Right atrium auricular region (tissue), 2 donors: ENCODE measurements at places on chromosomes 7 and 10. TPM values are rescaled to one million over a fixed set of nuclear protein-coding genes. Genes with fewer than 3 reads are reported as not detected.

Gene NRCAM
- 0.93 TPM for total RNA-seq

Gene NODAL
- total RNA-seq = not detected

Gene ASAH2B
- total RNA-seq = 1.5 TPM

Gene GATA3
- total RNA-seq = 1.4 TPM

Gene RSPH10B2
- total RNA-seq = not detected

Gene SPDYE1
- total RNA-seq = not detected

Gene C10orf53
- not detected for total RNA-seq

Gene MYH16
- not detected for total RNA-seq

Gene CELF2
- total RNA-seq = 69.4 TPM

Gene TMEM176B
- 227 TPM for total RNA-seq

Gene CALHM2
- total RNA-seq = 57.7 TPM

Gene A1CF
- total RNA-seq = not detected

Gene LIPN
- total RNA-seq = not detected

Gene EBF3
- total RNA-seq = 5.8 TPM

Gene HTRA1
- 78.3 TPM for total RNA-seq

GRCh38 chr7:36723951-36724664 is at the start of gene AOAH:
Gene AOAH, minus strand, starts transcription at chr7:36724494. Its CDS starts 346 bp downstream, at chr7:36724148.
- no peak within 1 kb of the TSS for H3K4me3 ChIP-seq
- no peaks in the 10 kb centered on the region for H3K4me1 ChIP-seq
- no peaks in the 10 kb centered on the region for H3K36me3 ChIP-seq
- peak; percentile 73 for DNase-seq
- H3K27ac ChIP-seq = no peak within 1 kb of the TSS
- H3K27me3 ChIP-seq = no peaks in the 10 kb centered on the region

GRCh38 chr10:114933588-114933987 is 4.4 kb upstream of the TRUB1 start:
- peaks cover under 1% of the 10 kb centered on the region for H3K4me1 ChIP-seq
- H3K36me3 ChIP-seq = no peaks in the 10 kb centered on the region
- no peak for DNase-seq
- no peaks in the 10 kb centered on the region for H3K27me3 ChIP-seq

GRCh38 chr7:138886501-138886917 is 88.5 kb upstream of the ATP6V0A4 start:
- H3K4me3 ChIP-seq = no peak overlapping the region
- no peak overlapping the region for H3K27ac ChIP-seq
- no peaks in the 10 kb centered on the region for H3K4me1 ChIP-seq

- no peaks in the 10 kb centered on the region for H3K36me3 ChIP-seq
- H3K4me3 ChIP-seq = no peak overlapping the region
- H3K27ac ChIP-seq = no peak overlapping the region
- H3K27me3 ChIP-seq = no peaks in the 10 kb centered on the region
Observed at GRCh38 chr10:2837674-2838073, 229.7 kb upstream of the PFKP start.

DNA sequence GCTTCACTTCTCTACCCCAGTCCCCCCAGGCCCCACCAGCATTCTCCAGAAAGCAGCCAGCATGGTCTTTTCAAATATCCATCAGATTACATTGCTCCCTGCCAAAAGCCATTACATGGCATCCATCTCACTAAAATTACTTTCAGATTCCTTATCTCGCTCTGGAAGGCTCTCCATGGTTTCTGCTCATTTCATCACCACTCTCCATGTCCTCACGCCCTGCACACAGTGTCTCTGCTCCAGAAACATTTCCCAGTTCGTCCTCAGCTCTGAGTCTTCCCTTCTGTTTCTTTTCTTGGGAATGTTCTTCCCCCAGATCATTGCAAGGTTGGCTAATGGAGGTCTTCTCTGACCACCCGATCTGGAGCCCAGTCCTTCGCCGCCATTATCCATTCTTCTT is 499.1 kb downstream of the KCNMA1 start:
- no peak overlapping the region for H3K4me3 ChIP-seq
- DNase-seq = no peak
- no peaks in the 10 kb centered on the region for H3K27me3 ChIP-seq
- no peaks in the 10 kb centered on the region for H3K36me3 ChIP-seq
- no peak overlapping the region for H3K27ac ChIP-seq

DNA sequence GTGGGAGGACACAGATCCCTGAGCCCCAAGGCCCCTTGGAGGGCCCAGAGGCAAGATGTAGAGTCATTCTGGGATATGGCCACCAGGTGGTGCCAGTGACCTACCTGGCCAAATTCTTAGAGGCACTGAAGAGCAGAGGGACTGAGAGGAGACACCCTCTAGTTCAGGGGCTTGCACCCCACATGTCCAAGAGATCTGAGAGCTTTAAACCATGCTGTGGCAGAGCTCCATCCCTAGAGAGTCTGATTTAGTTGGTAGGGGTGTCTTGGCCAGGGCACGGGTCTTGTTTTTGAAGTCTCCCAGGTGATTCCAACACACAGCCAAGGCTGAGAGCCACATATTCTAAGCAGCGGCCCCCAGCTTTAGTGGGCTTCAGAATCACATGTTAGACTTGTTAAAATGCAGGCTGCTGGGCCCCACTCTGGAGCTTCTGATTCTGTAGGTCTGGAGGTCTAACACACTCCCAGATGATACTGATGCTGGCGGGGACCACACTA is 52.5 kb downstream of the PRF1 start:
- peaks cover 3% of the 10 kb centered on the region for H3K4me1 ChIP-seq
- DNase-seq = peak; percentile 71
- H3K27me3 ChIP-seq = no peaks in the 10 kb centered on the region
- H3K36me3 ChIP-seq = no peaks in the 10 kb centered on the region

- H3K4me3 ChIP-seq = no peak overlapping the region
- peaks cover 10% of the 10 kb centered on the region for H3K36me3 ChIP-seq
- H3K4me1 ChIP-seq = no peaks in the 10 kb centered on the region
- no peaks in the 10 kb centered on the region for H3K27me3 ChIP-seq
Observed at GRCh38 chr10:68139448-68140272, 30.4 kb downstream of the MYPN start.

GRCh38 chr10:33212061-33212748 is 122.3 kb downstream of the NRP1 start:
- no peak overlapping the region for H3K4me3 ChIP-seq
- no peaks in the 10 kb centered on the region for H3K27me3 ChIP-seq
- H3K27ac ChIP-seq = peak overlapping the region; percentile 56
- H3K4me1 ChIP-seq = peaks cover 21% of the 10 kb centered on the region
- DNase-seq = no peak

GRCh38 chr7:95476904-95477594 is 8.7 kb upstream of the ASB4 start:
- no peak overlapping the region for H3K27ac ChIP-seq
- no peaks in the 10 kb centered on the region for H3K27me3 ChIP-seq
- DNase-seq = peak; percentile 73
- no peaks in the 10 kb centered on the region for H3K4me1 ChIP-seq
- no peak overlapping the region for H3K4me3 ChIP-seq

GRCh38 chr7:66522518-66522917 is 106.2 kb upstream of the KCTD7 start:
- H3K27ac ChIP-seq = no peak overlapping the region
- DNase-seq = no peak
- H3K4me1 ChIP-seq = no peaks in the 10 kb centered on the region
- no peaks in the 10 kb centered on the region for H3K36me3 ChIP-seq
- no peak overlapping the region for H3K4me3 ChIP-seq

DNA sequence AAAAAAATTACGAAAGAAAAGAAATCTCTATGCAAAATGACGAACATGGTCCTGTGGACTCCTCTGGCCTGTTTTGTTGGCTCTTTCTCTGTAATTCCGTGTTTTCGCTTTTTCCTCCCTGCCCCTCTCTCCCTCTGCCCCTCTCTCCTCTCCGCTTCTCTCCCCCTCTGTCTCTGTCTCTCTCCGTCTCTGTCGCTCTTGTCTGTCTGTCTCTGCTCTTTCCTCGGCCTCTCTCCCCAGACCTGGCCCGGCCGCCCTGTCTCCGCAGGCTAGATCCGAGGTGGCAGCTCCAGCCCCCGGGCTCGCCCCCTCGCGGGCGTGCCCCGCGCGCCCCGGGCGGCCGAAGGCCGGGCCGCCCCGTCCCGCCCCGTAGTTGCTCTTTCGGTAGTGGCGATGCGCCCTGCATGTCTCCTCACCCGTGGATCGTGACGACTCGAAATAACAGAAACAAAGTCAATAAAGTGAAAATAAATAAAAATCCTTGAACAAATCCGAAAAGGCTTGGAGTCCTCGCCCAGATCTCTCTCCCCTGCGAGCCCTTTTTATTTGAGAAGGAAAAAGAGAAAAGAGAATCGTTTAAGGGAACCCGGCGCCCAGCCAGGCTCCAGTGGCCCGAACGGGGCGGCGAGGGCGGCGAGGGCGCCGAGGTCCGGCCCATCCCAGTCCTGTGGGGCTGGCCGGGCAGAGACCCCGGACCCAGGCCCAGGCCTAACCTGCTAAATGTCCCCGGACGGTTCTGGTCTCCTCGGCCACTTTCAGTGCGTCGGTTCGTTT is 83.5 kb upstream of the SLF2 start:
- H3K4me1 ChIP-seq = no peaks in the 10 kb centered on the region
- peak overlapping the region; percentile 45 for H3K4me3 ChIP-seq
- no peaks in the 10 kb centered on the region for H3K36me3 ChIP-seq

GRCh38 chr7:34086981-34087380 is 181.6 kb downstream of the BMPER start:
- no peak overlapping the region for H3K27ac ChIP-seq
- no peaks in the 10 kb centered on the region for H3K36me3 ChIP-seq
- no peaks in the 10 kb centered on the region for H3K27me3 ChIP-seq
- no peaks in the 10 kb centered on the region for H3K4me1 ChIP-seq

DNA sequence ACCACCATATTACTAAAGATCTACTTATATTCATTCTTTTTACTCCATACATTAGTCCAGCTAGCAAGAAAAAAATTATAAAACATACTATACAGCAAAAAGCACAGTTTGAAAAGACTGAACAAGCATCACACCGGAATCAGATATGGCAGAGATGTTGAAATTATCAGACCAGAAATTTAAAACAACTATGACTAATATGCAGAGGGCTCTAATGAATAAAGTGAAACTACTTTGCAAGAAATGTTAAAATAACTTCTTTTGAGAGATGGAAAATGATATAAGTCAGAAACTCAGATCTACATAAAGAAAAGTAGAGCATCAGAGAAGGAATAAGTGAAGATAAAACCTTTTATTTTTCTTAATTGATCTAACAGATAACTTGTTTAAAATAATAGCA is 50.9 kb downstream of the SGCE start:
- no peak overlapping the region for H3K4me3 ChIP-seq
- H3K36me3 ChIP-seq = no peaks in the 10 kb centered on the region
- H3K4me1 ChIP-seq = no peaks in the 10 kb centered on the region
- H3K27me3 ChIP-seq = no peaks in the 10 kb centered on the region

- H3K4me1 ChIP-seq = no peaks in the 10 kb centered on the region
- no peaks in the 10 kb centered on the region for H3K27me3 ChIP-seq
- H3K4me3 ChIP-seq = no peak overlapping the region
- H3K27ac ChIP-seq = no peak overlapping the region
- DNase-seq = no peak
Observed at GRCh38 chr10:21458126-21458871, 67.2 kb downstream of the SKIDA1 start.

- no peak overlapping the region for H3K27ac ChIP-seq
- H3K4me3 ChIP-seq = no peak overlapping the region
- no peak for DNase-seq
- peaks cover 37% of the 10 kb centered on the region for H3K4me1 ChIP-seq
- H3K36me3 ChIP-seq = no peaks in the 10 kb centered on the region
- H3K27me3 ChIP-seq = no peaks in the 10 kb centered on the region
Observed at GRCh38 chr10:113709221-113709838, 29.6 kb downstream of the CASP7 start.

- H3K36me3 ChIP-seq = peaks cover 13% of the 10 kb centered on the region
- no peak overlapping the region for H3K4me3 ChIP-seq
- peak overlapping the region; percentile 89 for H3K27ac ChIP-seq
- no peaks in the 10 kb centered on the region for H3K27me3 ChIP-seq
Observed at GRCh38 chr10:12237265-12238220, 41.6 kb downstream of the CDC123 start.

- H3K4me3 ChIP-seq = no peak overlapping the region
- H3K27ac ChIP-seq = no peak overlapping the region
- H3K36me3 ChIP-seq = no peaks in the 10 kb centered on the region
- DNase-seq = peak; percentile 47
- no peaks in the 10 kb centered on the region for H3K4me1 ChIP-seq
Observed at GRCh38 chr10:71085689-71086438, 126.5 kb upstream of the UNC5B start.

DNA sequence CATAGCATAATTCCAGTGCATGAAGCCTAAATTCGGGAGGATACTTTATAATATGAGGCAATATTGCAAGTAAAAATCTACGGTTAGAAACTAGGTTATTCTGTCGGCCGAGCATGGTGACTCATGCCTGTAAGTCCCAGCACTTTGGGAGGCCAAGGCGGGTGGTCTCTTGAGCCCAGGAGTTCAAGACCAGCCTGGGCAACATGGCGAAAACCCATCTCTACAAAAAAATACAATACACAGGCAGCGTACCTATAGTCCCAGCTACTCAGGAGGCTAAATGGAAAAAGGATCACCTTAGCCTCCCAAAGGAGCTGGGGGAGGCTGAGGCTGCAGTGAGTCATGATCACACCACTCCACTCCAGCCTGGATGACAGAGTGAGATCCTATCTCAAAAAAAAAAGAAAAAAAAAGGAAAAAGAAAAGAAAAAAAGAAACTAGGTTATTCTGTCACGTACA is 14.2 kb downstream of the SKAP2 start:
- no peak overlapping the region for H3K4me3 ChIP-seq
- no peaks in the 10 kb centered on the region for H3K4me1 ChIP-seq
- no peak for DNase-seq
- no peak overlapping the region for H3K27ac ChIP-seq
- no peaks in the 10 kb centered on the region for H3K27me3 ChIP-seq
- H3K36me3 ChIP-seq = no peaks in the 10 kb centered on the region

- H3K4me3 ChIP-seq = no peak overlapping the region
- H3K36me3 ChIP-seq = no peaks in the 10 kb centered on the region
- H3K27ac ChIP-seq = no peak overlapping the region
Observed at GRCh38 chr7:69567800-69568199, 30.5 kb upstream of the AUTS2 start.

GRCh38 chr10:4431114-4431863 is 394.7 kb upstream of the AKR1E2 start:
- H3K27ac ChIP-seq = no peak overlapping the region
- H3K36me3 ChIP-seq = no peaks in the 10 kb centered on the region
- H3K4me1 ChIP-seq = no peaks in the 10 kb centered on the region
- DNase-seq = no peak
- H3K27me3 ChIP-seq = no peaks in the 10 kb centered on the region
- H3K4me3 ChIP-seq = no peak overlapping the region

DNA sequence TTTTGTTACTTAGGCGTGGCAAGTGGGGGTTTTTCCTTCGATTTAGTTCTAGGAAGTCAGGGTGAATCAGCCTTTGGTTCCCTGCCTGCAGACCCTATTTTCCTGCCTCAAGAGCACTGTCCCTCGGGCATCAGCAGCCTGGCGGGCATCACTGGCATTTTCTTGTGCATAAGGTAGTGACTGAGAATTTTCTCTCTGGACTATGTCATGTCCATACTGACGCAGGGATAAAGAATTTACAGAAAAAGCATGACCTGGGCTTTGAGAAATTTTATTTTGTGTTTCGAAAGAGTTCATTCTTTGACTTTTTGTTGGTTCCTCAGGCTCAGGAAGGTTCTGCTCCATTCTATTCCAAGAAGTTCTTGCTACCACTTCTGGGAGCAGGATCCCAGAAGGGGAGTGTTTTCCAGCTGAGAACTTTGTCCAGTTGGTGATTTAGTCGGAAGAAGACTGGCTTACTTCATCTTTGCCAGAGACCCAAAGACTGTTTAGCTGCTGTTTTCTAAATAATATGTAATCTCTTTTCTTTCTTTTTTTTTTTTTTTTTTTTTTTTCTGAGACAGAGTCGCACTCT is 213.9 kb upstream of the SH2B2 start:
- no peak overlapping the region for H3K4me3 ChIP-seq
- H3K27me3 ChIP-seq = no peaks in the 10 kb centered on the region
- H3K27ac ChIP-seq = no peak overlapping the region

- H3K36me3 ChIP-seq = no peaks in the 10 kb centered on the region
- no peaks in the 10 kb centered on the region for H3K27me3 ChIP-seq
- H3K4me1 ChIP-seq = peaks cover 29% of the 10 kb centered on the region
- no peak overlapping the region for H3K4me3 ChIP-seq
Observed at GRCh38 chr7:55438757-55439525, 73.8 kb downstream of the LANCL2 start.
